Brain (organoid and tissue), 16 donors: ENCODE measurements at places on chromosomes 13 and 19. TPM values are rescaled to one million over a fixed set of nuclear protein-coding genes. Genes with fewer than 3 reads are reported as not detected.

Gene CNFN
- 10.9 TPM for polyA plus RNA-seq

- DNase-seq, result peak; percentile 20
Measured at GRCh38 chr13:98524391-98524790, 52.5 kb downstream of the STK24 start.

DNA sequence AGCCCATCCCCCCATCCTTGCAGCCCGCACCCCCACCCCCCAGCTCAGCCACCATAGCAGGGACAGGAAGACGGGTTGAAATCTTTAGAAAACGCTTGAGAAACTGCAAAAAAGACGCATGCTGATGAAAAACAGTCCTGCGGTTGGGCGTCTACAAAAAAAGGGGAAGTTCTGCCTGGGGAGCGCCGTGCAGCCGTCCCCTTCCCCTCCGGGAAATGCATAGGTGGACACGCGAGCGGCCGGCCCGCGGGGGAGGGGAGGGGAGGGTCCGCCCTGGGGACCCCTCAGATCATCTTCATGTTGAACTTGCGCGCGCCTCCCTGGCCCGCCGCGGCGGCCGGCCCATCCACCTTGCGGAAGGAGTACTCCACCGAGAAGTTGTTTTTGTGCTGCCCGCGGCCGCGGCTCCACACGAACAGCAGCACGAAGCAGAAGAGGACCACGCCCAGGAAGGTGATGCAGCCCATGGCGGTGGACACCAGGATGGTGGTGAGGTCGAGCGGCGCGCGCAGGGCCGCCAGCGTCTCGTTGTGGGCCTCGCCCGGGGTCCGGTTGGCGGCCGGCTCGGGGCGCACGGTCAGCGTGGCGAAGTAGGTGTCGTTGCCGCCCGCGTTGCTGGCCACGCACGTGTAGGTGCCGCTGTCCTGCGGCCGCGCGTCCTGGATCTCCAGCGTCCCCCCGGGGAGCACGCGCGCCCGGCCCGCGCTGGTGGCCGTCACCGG, 7.9 kb upstream of the PEAK3 start:
- DNase-seq, result no peak

DNA sequence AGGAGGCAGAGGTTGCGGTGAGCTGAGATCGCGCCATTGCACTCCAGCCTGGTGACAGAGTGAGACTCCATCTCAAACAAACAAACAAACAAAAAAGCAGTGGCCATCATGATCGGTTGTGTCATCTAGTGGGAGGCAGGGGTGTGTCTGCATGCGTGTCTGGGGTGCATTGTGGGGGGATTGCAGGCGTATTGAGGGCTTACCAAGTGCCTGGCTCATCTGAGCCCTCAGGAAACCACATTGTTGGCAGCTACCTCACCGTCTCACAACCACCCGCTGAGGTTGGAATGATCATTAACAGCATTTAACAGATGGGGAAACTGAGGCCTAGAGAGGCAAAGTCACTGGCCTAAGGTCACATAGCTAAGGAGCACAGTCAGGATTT, 30.5 kb downstream of the NFIC start:
- no peak for DNase-seq

- DNase-seq, result no peak
Measured at GRCh38 chr19:27654266-27654990, 1558.5 kb downstream of the UQCRFS1 start.

DNA sequence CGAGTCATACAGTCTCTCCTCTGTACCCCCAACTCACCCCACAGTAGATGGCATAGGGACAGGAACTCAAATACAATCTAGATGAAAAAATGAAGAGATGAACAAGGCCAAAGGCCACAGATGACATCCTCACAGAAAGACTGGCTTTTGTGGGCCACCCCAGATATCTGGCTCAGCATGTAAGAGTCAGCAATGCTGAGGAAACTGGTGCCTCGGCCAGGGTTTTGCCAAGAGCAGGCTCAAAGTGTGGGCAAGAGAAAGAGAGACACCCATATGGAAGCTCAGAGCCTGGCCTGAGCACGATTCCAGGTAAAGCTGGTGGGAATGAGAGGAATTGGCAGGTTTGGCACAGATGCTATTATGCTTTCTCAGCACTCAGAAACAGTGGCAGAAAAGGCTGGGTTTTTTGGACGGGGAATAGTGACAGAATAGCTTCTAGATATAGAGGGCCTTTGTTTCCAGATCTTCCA, 460.6 kb downstream of the FOXO1 start:
- no peak for DNase-seq

DNA sequence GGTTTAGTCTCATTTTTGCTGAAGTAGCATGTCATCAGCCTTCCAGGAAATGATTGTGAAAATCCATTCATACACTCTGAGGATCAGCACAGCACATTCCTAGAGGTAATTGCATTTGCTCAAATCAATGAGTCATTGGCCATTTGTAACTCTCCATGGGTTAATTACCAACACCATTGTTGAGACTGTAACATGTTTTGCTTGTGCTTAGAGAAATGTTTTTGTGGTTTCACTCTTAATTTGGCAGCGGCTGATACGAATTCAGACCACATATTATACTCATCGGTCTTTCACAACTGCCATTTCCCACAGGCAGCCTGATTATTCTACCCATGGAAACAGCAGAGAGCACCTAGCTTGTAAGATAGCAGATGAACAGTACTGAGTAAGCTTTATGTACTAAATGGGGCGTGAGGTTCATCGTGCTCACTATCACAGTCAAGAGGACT, 110.3 kb downstream of the NHLRC3 start:
- peak; percentile 17 for DNase-seq

Gene CGB3
- polyA plus RNA-seq, result not detected

Gene ZNF790
- polyA plus RNA-seq, result 1.4 TPM

DNA sequence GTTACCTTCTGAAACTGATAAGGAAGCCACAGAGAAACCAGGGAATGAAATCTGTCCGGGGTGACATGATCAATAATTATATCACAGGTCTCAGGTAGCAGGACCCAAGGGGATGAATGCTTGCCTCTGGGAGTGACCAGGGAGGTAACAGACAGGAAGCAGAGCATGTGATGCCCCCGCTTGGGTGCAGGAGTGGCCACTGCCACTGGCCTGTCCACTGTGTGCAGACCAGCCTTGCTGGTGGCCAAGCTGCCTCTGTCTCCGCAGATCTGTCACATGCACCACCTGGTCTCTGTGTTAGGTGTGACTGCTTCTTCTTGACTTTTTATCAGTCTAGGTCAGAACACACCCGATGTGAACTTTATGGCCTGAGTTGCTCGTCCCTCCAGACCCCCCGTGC, 71.8 kb downstream of the PEPD start:
- no peak for DNase-seq

GRCh38 chr19:55580628-55581144, at the start of gene ZNF579:
Gene ZNF579, minus strand, starts transcription at chr19:55580848. Its CDS starts 1,209 bp downstream, at chr19:55579639.
- peak; percentile 96 for DNase-seq

DNA sequence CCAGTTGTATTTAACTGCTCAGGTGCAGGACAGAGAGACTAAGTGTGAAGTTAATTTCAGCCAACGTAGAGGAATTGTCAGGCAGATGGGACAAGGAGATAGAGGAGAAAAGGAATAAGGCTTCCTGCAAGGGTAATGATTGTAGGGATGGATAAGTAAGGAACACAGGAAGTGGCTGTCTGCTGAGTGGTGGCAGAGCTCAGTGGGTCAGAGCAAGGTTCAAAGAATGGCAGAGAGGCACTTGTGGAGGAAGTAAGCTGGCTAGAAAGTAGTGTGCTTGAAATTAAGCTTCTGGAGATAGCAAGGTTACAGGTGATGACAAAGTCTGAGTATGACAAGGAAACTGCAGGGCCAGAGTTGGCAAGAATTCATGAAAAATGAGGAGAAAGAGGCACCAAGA, 47.9 kb downstream of the USPL1 start:
- no peak for DNase-seq

GRCh38 chr13:32134241-32135055, 102.9 kb downstream of the FRY start:
- DNase-seq, result no peak

DNA sequence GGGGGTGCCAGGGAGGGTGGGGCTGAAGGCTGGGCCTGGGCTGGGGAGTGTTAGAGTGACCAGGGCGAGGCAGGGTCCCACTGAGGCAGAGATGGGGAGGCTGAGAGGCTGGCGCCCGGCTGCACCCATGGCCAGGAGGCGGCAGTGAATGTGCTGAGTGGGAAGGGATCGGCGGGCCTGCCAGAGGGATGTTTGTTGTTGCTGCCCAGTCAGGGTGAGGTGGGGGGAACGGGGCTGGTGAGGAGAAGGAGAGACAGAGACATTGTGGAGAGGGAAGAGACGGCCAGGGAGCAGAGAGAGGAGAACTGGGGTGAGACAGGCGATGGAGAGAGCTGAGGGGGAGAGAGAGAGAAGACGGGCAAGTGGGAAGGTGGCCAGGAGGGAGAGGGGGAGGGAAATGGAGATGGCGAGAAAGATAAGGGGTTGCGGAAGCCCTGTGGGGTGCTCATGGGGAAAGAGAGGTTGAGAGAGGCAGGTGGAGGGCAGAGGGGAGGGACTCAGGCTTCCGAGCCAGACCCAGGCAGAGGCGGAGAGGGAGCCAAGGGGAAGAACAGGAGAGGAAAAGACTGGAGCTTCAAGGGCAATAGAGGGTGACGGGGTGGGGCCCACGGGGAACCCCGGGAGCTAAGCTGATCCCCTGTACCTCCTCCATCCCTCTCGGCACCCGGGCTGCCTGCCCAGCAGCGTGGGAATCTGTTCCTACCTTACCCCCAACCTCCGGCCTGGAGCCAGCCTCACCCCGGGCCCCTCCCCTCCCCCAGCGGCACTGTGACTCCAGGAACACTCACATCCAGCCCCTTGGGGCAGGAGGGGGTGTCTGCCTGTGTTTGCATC, 690 bp upstream of the B3GNT8 start:
- peak; percentile 11 for DNase-seq

DNA sequence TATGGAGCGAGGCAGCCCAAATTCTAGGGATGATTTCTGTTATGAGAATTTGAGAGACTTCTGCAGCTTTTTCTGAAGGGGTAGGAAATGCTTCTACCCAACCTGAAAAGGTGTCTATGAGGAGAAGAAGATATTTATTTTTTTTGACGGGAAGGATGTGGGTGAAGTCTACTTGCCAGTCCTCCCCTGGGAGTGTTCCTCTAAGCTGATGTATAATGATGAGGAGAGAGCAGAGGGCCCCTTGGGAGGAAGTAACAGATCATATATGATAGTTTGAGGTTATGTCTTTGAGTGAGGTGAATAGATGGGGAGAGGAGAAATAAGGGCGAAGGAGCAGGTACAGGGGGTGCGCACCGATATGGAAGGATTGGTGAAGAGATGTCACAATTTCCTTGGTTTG, 910.6 kb upstream of the SLITRK5 start:
- DNase-seq, result no peak

Gene SSC5D
- 2.6 TPM for polyA plus RNA-seq

Gene KIR2DL1
- polyA plus RNA-seq, result not detected

Gene SPACA4
- not detected for polyA plus RNA-seq

GRCh38 chr19:3433313-3433712, 47.0 kb downstream of the SMIM24 start:
- no peak for DNase-seq

DNA sequence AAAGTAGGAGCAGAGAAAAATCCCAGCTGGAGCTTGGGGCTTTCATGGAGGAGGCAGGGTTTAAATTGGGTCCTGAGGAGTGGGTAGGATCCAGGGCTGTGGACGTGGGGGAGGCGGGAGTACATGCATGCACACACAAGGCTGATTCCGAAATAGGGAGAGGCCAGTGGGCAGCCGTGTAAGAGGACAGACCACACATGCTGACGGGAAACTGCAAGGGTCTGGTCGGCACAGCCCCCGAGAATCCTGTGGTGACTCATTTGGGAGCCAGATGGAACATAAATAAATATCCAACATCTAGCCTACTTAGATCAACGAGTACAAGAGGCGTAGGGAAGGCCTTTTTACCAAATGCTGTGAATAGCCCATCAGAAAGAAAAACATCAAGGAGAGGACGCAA, 216.3 kb upstream of the ZNF507 start:
- no peak for DNase-seq

DNA sequence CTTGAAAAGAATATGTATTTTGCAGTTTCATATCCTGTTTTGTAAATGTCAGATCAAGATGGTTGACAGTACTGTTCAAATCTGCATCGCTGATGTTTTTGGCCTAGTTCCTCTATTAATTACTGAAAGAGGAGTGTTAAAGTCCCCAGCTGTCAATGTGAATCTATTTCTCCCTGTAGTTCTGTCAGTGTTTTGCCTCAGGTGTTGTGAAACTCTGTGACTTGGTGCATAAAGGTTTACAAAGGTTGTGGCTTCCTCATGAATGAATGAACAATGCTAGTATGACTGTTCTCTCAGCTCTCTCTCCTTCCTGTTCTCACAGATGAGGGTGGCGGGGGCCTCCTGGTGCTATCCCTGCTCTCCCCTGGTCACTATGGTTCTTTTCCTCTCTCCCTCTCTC, 142.4 kb downstream of the MYCBP2 start:
- no peak for DNase-seq

Gene GGN
- 3.3 TPM for polyA plus RNA-seq

Gene KASH5
- polyA plus RNA-seq, result not detected

Gene SYT5
- polyA plus RNA-seq, result 51.8 TPM

Gene KIR2DL3
- not detected for polyA plus RNA-seq

DNA sequence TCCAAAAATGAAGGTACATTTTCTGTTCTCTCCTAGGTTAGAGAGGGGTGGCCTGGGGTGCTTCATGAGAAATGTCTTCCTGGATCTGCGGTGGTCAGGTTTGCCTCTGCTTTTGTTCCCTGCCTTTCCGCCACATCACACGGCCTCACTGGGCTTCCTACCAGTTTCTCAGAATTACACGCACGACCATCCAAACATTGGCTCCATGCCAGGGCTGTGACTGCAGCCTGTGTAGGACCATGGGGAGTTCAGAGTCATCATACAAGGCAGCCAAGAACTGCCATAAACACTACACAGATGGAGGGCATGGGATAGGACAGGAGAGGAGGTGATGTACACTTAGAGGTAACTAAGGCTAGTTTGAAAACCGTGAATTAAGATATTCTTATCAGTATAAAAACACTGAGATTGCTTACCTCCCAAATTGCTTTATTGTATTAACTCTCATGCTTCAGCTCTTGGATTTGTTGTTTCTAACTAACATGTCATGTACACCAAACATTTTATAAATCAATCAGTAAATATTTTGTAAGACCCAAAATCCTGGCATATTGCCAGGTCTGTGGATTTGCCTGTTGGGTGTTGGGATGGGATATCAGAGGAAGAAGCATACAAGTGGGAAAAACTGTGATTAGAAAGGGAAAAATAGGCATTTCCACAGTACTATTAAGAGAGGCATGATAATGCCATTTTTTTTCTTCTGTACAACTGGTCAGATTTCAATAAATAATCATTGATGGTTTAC, 45.2 kb downstream of the CDADC1 start:
- peak; percentile 73 for DNase-seq

- DNase-seq, result no peak
Measured at GRCh38 chr13:91228108-91228507, 119.4 kb upstream of the MIR17HG start.

GRCh38 chr19:49691243-49692146, 579 bp downstream of the CPT1C start:
- DNase-seq, result peak; percentile 96

GRCh38 chr13:80336370-80336769, 4.6 kb downstream of the SPRY2 start:
- no peak for DNase-seq

Gene EFNA2
- polyA plus RNA-seq, result 14.9 TPM

- peak; percentile 84 for DNase-seq
Measured at GRCh38 chr19:46840498-46840942, 10.1 kb downstream of the AP2S1 start.

- DNase-seq, result no peak
Measured at GRCh38 chr13:29858667-29859066, 8.2 kb upstream of the UBL3 start.
